RPMI7951 (cell line): ENCODE measurements at places on chromosomes 12 and 14.
A peak's percentile ranks its signal among the peaks of the same experiment; 100 is the strongest.

GRCh38 chr14:22561661-22562579 is 27.1 kb downstream of the DAD1 start:
- DNase-seq: no peak

GRCh38 chr12:132558861-132559623 is 51.3 kb downstream of the LRCOL1 start:
- DNase-seq: no peak

GRCh38 chr14:92750994-92751400 is 2.6 kb upstream of the LGMN start:
- DNase-seq: no peak

DNA sequence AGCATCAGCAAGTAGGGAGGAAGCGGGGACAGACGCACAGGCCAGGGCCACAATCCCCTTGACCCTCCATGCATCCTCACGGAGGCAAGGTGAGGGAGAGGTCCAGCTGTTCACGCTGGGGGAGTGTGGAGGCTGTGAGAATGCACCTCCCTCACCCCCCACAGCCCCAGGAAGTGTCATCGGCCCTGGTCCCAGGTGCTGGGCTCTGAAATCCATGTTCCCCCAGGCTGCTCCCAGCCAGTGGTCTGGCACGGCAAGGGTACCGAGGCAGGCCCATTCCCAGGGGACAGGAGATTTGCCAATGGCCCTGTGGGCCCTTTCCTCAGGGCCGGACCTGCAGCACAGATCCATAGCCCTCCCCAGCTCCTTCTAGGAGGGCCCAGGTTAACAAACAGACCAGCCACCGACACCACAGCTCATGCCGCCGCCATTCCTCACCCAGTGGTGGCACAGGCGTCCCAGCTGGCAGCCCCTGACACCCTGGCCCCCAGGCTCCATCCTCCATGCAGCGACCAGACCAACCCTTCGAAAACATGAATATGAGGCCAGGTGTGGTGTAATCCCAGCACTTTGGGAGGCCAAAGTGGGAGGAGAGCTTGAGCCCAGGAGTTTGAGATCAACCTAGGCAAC is 21.9 kb upstream of the EIF5 start:
- no peak for DNase-seq

DNA sequence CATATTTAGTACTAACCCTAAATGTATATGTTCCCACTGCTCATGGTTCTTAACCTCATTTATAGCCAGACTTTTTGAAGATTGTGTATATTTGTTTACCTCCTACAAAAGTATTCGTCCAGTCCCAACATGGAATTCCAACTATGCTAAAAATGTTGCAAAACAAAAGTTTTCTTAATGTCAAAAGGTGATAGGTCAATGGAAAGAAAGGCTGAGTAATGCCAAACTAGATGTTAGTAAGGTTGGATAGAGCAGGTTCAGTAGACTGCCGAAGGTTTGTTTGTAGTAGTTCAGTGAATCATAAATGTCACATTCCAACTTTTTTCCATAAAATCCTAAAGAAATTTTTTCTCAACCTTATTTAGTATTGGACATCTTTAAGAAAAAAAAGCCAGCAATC is 874.5 kb downstream of the FLRT2 start:
- no peak for DNase-seq

GRCh38 chr12:12091977-12092663 is 21.4 kb downstream of the BCL2L14 start:
- no peak for DNase-seq

DNA sequence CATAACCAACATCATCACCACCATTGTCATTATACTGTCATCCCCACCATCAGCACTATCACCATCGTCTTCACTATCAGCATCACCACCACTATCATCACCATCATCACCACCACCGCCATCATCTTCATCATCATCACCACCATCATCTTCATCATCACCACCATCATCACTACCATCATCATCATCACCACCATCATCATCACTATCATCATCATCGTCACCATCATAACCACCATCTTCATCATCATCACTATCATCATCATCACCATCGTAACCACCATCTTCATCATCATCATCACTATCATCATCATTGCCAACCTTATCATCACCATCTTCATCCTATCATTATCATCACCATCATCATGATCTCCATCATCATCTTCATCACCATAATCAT is 39.0 kb downstream of the SVOP start:
- no peak for DNase-seq

- DNase-seq: no peak
These were observed 172.2 kb downstream of the FLRT2 start for GRCh38 chr14:85702191-85702590.

DNA sequence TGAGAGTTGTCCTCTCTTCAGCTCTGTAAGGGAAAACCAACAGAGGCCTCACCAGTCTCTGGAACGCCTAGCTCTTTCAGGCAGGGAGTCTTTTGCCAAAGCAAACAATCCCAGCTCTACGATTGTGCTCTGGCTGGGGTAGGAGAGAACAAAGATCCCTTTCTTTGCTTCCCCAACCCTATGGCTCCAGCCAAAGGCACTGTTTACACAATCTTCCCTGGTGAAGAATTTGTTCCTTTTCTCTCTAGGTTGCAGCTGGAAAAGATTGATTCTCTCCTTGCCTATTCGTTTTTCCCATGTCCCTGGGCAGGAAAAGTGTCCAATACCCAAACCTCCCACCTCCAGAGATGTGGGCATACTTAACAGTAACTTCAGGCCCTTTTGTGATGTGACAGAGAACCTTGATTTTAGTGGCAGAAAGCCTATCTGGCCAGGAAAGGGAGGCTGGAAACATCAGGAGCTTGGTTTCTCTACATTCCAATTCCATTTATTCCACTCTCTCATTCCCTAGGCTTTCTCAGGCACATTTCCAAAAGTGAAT is 16.8 kb downstream of the ATP5MC2 start:
- peak; percentile 80 for DNase-seq

GRCh38 chr14:74555476-74556050 is 56.5 kb downstream of the LTBP2 start:
- DNase-seq: no peak

- DNase-seq: no peak
These were observed 153.7 kb upstream of the SRRM4 start for GRCh38 chr12:118827606-118828005.

GRCh38 chr12:89073027-89073398 is 279.3 kb downstream of the DUSP6 start:
- peak; percentile 42 for DNase-seq

GRCh38 chr14:42475289-42475688 is 868.6 kb downstream of the LRFN5 start:
- no peak for DNase-seq

DNA sequence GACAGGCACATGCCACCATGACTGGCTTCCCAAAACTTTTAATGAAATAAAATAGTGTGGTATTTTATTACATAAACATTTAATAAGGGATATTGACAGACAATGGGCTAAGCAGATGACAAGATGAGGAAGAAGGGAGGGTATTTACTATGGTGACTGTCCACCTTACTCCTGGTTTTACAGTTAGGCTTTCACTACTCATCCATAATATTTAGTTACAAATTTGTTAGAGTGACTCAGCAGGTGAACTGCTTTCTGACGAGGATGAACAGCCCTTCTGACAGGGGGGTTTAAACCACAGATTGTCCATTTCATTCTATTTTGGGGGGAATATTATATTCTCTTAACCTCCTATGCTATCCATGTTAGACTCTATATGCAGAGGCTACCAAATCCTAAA is 3.6 kb upstream of the PALS1 start:
- DNase-seq: no peak

GRCh38 chr12:122202017-122202416 is 1.5 kb upstream of the B3GNT4 start:
- DNase-seq: no peak
